NCI-H1048 (cell line): ENCODE measurements at places on chromosomes 4 and X.

DNA sequence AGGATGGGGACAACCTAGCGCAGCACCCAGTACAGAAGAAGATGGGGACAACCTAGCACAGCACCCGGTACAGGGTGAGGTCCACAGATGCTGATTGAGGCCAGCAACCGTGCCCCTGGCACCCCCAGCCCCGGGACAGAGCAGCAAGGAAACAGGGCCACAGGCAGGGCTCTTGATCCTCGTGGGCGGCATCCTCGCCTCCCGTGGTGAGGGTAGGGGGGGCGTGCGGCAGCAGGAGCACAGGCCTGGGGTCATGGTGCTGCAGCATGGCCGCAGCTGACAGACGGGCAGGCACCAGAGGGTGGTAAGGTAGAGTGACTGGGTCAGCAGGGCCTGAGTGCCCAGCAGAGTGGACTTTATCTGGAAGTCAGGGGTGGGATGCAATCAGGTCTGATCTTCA lies 89.5 kb downstream of the HMX1 start:
- DNase-seq: no peak

DNA sequence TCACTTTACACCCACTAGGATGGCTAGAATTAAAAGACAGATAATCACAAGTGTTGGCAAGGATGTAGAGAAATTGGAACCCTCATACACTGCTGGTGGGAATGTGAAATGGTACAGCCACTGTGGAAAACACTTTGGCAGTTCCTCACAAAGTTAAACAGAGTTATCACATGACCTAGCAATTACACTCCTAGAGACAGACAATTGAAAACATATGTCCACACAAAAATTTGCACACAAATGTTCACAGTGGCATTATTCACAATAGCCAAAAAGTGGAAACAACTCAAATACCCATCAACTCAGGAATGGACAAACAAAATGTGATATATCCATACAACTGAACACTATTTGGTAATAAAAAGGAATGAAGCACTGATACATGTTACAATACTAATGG lies 5.7 kb downstream of the ZNF280C start:
- DNase-seq: no peak

DNA sequence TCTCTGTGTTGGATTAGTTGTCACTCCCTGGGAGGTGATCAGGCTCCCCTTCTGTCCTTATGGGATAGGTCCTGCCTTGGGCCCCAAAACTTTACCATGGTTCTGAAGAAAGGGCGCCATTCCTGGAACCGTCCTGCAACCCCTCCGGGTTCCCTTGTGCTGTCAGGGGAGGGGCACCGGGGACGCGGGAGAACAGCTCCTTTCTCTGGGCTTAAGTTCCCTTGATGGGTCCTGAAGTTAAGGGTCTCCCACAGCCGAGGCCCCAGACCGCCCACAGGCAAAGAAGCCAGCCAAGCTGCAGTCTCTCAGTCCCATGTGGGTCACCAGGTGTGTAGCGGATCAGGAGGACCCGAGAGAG lies 44.8 kb downstream of the UGT2A3 start:
- no peak for DNase-seq

GRCh38 chr4:89056953-89057398 lies at the start of gene FAM13A:
Gene FAM13A (minus strand): TSS chr4:89057185. CDS start chr4:89056964, 221 bp downstream.
- DNase-seq: peak; percentile 74

GRCh38 chr4:148052448-148052847 lies 320.6 kb downstream of the ARHGAP10 start:
- DNase-seq: no peak

DNA sequence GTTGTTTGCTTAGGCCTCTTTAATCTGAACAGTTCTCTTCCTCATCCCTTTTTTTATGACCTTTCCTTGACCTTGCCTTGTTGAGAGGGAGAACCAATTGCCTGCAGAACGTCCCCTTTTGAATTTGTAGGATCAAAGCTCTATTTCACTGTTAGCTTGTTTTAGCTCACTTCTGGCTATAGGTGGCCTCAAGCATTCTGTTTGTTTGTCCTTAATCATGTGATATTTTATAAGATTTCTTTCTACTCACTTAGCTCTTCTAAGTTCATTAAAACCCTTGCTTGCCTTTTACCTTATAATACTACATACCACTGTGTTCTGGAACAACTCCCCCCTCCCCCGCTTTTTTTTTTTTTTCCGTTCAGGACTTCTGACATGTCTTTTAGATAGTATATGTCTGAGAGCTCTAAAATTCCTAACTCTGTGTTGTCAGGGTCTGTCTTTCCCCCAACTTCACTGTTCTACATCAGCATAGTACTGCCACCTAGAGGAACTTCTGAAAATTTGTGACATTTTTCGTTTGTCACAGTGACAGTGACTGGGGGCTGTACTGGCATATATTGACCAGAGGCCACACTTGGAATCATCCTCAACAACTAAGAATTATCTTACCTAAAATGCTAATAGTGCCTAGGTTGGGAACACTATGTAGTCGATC lies 128.5 kb downstream of the LARP7 start:
- DNase-seq: no peak

- DNase-seq: no peak
Measured at GRCh38 chrX:111646515-111646914, 34.5 kb upstream of the ALG13 start.
